ENCODE measurements at places on chromosomes 12 and 14.

DNA sequence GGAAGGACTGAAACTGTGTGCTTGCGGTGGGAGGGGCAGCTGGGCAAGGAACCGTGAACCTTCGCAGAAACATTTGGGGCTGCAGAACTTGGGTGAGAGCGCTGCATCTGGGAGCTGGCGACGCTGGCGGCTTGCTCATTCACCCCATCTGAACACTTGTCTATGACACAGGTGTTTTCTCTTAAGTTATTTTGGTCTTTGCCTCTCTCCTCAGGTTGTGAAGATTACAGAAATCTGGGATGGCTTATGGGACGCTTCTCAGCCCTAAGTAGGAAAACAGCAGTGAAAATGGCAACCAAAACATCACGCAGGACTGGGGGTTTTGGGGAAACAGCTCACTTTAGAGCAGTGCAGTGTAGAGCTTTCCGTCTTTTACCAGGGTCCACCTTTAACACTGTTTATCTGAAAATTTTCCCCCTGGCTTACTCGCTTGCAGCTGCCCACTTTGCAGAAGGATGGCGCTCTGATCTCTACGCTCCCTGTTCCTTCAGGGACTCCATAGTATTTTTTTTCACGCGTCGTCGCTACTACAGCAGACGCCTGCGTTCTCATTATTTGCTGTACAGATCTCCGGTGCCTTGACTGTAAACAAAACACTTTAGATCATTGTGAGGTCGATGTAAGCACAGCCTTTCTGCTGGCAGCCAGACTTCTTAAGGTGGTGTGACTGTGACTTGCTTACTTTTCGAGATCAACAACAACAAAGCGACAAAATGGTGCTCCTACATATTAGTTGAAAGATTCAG is 2.7 kb upstream of the CDKN1B start:
- peak overlapping the region; percentile 77 for H3K4me3 ChIP-seq
- H3K36me3 ChIP-seq = peaks cover 33% of the 10 kb centered on the region
- H3K4me1 ChIP-seq = peaks cover 33% of the 10 kb centered on the region
- H3K27me3 ChIP-seq = no peaks in the 10 kb centered on the region
- peak overlapping the region; percentile 98 for H3K27ac ChIP-seq

GRCh38 chr12:116399055-116399454 is 121.6 kb upstream of the MED13L start:
- DNase-seq = no peak
- no peak overlapping the region for H3K4me3 ChIP-seq
- no peaks in the 10 kb centered on the region for H3K36me3 ChIP-seq
- no peaks in the 10 kb centered on the region for H3K4me1 ChIP-seq
- peaks cover 10% of the 10 kb centered on the region for H3K27me3 ChIP-seq
- H3K27ac ChIP-seq = no peak overlapping the region

GRCh38 chr14:65478596-65478995 is 66.1 kb downstream of the FUT8 start:
- DNase-seq = no peak
- peaks cover 67% of the 10 kb centered on the region for H3K4me1 ChIP-seq
- peak overlapping the region; percentile 32 for H3K27ac ChIP-seq
- H3K27me3 ChIP-seq = no peaks in the 10 kb centered on the region

- DNase-seq = no peak
- no peaks in the 10 kb centered on the region for H3K27me3 ChIP-seq
- H3K4me1 ChIP-seq = no peaks in the 10 kb centered on the region
- no peak overlapping the region for H3K4me3 ChIP-seq
- H3K36me3 ChIP-seq = no peaks in the 10 kb centered on the region
These were observed 527.0 kb upstream of the ATP2B1 start for GRCh38 chr12:90235642-90236041.

DNA sequence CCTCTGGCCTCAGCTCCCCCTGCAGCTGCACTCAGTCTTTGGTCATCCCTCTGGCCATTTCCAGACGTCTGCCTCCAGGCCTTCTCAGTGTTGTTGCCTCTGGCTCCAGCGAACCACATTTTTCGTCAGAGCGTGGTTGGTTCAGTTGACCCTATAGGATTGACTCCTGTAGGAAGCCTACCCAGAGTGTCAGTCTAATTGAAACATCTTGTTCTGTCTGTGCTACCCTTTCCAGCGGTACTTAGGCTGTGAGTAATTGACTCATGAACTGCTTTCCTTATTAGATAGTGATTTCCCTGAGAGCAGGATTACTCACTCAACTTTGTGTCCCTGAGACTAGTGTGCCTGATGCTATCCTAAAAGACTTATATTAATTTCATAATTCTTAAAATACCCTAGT is 373.2 kb downstream of the ATP23 start:
- DNase-seq = no peak
- no peaks in the 10 kb centered on the region for H3K4me1 ChIP-seq
- no peaks in the 10 kb centered on the region for H3K36me3 ChIP-seq
- no peak overlapping the region for H3K4me3 ChIP-seq
- no peaks in the 10 kb centered on the region for H3K27me3 ChIP-seq

GRCh38 chr14:34983148-34983760 is 462 bp downstream of the SRP54 start:
- H3K36me3 ChIP-seq = peaks cover 13% of the 10 kb centered on the region
- peaks cover 18% of the 10 kb centered on the region for H3K4me1 ChIP-seq
- H3K27ac ChIP-seq = no peak overlapping the region
- H3K4me3 ChIP-seq = no peak overlapping the region
- H3K27me3 ChIP-seq = no peaks in the 10 kb centered on the region

DNA sequence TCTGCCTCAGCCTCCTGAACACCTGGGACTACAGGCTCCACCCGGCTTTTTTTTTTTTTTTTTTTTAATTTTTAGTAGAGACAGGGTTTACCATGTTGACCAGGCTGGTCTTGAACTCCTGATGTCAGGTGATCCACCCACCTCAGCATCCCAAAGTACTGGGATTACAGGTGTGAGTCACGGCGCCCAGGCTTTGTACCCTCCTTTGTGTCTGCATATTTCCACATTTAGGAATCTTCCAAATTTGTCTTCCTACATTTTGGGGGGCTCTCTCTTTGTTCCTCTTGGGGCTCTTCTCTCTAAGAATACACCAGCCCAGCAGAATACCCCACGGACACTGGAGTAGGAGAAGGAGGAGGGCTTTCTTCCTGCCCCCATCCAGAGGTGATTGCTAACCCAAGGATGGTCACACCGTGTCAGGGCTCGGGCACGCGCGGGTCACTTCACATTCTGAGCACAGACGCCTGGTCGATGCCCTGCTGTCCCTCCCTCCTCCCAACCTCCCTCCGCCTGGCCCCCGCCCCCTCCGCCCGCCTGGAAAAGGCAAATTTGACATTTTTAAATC is 2.1 kb upstream of the DNAJC22 start:
- no peaks in the 10 kb centered on the region for H3K36me3 ChIP-seq
- H3K27ac ChIP-seq = no peak overlapping the region
- DNase-seq = no peak
- no peak overlapping the region for H3K4me3 ChIP-seq

DNA sequence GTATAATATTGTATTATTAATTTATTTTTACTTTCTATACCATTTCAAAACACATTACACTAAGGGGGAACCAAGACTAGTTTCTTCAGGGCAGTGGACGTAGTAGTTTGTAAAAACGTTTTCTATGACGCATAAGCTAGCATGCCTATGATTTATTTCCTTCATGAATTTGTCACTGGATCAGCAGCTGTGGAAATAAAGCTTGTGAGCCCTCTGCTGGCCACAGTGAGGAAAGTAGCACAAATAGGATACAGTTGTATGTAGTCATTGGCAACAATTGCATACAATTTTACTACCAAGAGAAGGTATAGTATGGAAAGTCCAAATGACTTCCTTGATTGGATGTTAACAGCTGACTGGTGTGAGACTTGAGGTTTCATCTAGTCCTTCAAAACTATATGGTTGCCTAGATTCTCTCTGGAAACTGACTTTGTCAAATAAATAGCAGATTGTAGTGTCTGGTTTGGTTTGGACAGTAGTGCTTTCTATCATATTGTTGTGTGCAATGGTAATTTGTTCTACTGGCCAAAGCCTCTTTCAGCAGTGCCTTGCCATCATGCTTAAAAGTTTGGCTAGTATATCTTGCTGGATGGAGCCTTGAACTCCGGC is 24.3 kb upstream of the PLEKHD1 start:
- no peak overlapping the region for H3K27ac ChIP-seq
- DNase-seq = peak; percentile 77
- no peaks in the 10 kb centered on the region for H3K27me3 ChIP-seq
- H3K4me1 ChIP-seq = no peaks in the 10 kb centered on the region

- H3K27me3 ChIP-seq = no peaks in the 10 kb centered on the region
- no peak for DNase-seq
- H3K4me3 ChIP-seq = no peak overlapping the region
- no peak overlapping the region for H3K27ac ChIP-seq
These were observed 21.0 kb upstream of the SNX6 start for GRCh38 chr14:34650786-34651584.

DNA sequence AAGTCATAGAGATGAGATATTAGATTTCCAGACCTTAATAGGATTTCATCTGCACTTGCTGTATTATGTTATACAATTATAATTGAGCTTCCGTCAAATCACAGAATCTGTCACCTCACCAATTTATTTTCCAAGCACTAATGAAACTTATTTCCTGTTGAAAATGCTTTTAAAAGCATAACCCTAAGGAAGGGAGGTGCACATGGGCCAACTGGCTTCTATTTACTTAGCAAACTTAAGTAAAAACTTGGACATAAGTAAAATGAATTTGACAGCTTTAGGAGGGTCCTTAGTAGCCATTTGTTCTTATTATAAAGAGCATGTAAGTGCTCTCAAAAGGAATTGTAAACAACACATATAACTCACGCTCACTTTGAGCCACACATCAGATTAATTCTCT is 462.2 kb upstream of the TMPO start:
- no peak for DNase-seq
- no peak overlapping the region for H3K4me3 ChIP-seq
- H3K36me3 ChIP-seq = no peaks in the 10 kb centered on the region
- no peak overlapping the region for H3K27ac ChIP-seq
- no peaks in the 10 kb centered on the region for H3K4me1 ChIP-seq

- no peaks in the 10 kb centered on the region for H3K36me3 ChIP-seq
- H3K27me3 ChIP-seq = peaks cover 6% of the 10 kb centered on the region
- no peaks in the 10 kb centered on the region for H3K4me1 ChIP-seq
These were observed 154.2 kb downstream of the DPF3 start for GRCh38 chr14:72739446-72740405.
